Left renal cortex interstitium (tissue), 4 donors: ENCODE measurements at places on chromosomes 4 and X. TPM values are rescaled to one million over a fixed set of nuclear protein-coding genes. Genes with fewer than 3 reads are reported as not detected.

GRCh38 chrX:40145001-40145922, 47.5 kb upstream of the BCOR start:
- DNase-seq = no peak

The ZNF711 gene
- 61.7 TPM for polyA plus RNA-seq

DNA sequence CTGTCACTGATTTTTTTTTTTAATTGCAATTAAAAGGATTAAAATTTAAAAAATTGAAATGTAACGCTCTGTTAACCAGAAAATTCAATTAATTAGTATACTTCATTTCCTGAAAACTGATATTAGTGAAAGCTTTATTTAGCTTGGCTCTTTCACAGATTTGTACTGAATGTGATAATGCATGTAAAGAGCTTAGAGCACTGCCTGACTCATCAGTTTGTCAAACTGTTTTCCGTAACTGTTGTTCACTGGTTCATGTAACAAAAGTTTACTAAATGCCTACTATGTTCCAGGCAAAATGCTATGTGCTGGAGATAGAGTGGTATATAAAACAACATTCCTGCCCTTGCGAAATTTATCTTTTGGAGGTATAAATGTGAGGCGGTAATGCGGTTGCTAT, 471.7 kb downstream of the SH2D1A start:
- DNase-seq = no peak

DNA sequence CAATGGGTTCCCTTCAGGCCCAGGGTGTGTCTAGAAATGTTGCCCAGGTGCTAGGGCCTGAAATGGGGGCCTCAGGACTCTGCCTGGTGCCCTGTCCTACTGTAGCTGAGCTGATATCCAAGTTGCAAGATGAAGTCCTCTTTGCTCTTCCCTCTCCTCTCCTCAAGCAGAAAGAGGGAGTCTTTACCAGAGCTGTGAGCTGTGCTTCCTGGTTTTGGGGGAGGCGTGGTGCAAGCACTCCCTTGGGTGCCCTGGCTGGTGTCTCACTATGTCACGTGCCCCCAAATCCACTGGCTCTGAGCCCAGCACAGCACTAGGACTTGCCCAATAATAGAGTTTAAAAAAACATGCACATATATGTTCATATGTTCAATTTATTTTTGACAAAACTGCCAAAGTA, 29.3 kb upstream of the CT47A1 start:
- DNase-seq = no peak

GRCh38 chr4:159014859-159015258, 88.0 kb upstream of the RAPGEF2 start:
- DNase-seq = no peak

The CXCL3 gene
- 0.22 TPM for polyA plus RNA-seq

The ATOH1 gene
- not detected for polyA plus RNA-seq

The CLGN gene
- 3.8 TPM for polyA plus RNA-seq

DNA sequence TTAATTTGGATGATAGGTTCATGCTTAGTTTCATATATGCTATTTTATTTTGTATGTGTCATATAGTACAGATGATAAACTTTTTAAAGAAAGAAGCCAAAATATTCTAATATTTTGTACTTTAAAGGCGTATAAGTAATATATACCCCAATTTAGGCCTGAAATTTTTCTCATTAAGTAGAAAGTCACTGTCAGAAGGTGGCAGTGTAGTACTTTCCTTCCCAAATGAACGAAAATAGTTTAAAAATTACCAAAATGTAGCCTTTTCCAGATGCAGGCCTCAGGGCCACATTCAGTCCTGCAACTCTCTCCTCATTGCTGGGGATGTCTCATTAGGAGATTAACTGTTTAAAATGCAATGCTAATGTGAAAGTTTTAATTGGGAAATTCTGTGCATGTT, 1263.6 kb downstream of the C4orf33 start:
- no peak for DNase-seq

The PLAC8 gene
- polyA plus RNA-seq = 3.4 TPM

DNA sequence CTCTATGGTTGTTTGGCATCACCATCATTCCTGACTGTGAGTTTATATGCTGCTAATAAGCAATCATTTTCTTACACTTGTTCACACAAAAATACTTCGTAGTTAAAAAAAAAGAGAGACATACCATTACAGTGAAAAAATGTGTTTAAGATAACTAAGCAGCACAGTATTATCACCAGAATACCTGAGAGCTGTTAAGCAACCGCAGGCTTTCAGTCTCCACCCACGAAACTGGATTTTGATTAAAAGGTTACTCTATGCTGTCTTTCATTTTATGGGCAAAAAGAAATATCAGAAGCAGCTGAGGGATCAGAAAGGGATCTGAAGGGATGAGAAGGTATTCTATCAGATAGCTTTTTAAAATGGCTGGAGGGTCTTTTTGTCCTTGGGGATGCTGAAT, 148.3 kb downstream of the NEK1 start:
- no peak for DNase-seq

GRCh38 chr4:108477527-108478108, 142.8 kb upstream of the RPL34 start:
- no peak for DNase-seq

GRCh38 chr4:102219129-102219528, 126.2 kb downstream of the SLC39A8 start:
- DNase-seq = no peak

- DNase-seq = no peak
Measured at GRCh38 chr4:97761445-97762114, 381.7 kb downstream of the STPG2 start.

- DNase-seq = no peak
Measured at GRCh38 chrX:7389576-7389975, 241.6 kb upstream of the PUDP start.

The STATH gene
- polyA plus RNA-seq = 0.52 TPM

DNA sequence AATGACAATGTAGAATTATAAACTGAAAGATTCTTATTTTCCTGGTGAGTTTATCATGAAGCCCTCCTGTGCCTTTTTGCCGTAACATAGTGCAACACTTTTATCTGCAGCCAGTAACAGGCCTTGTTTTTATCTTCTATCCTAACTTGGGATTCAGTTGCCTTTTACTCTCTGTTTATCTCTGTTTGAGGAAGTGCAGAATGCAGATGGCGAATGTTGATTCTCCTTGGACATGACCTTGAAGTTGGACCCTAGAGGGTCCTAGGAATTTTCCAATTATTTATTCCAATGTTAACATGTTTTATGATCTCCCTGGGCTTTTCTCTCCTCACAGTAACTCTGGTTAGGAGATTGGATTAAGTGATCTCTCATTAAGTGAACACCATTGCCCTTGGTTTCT, 165.0 kb downstream of the FMR1NB start:
- no peak for DNase-seq

The CT45A3 gene
- polyA plus RNA-seq = not detected

DNA sequence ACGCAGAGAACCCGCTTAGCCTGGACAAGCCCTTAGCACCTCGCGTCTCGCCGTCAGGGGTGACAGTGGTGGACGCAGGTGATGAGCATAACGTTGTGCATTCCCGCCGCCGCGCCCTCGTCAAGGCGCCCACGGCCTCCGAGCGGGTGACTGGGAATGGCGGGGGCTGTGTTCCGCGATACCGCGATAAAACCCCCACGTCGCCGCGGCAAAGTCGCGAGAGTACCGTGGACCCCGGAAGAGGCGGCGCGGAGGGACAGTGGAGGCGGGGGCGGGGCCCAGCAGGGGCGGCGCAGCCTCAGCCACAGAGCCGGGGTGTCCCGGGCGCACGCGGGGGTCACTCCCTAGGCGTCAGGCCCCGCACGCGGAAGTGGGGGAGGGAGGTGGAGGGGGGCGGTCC, 53.8 kb downstream of the ZFYVE28 start:
- DNase-seq = no peak

DNA sequence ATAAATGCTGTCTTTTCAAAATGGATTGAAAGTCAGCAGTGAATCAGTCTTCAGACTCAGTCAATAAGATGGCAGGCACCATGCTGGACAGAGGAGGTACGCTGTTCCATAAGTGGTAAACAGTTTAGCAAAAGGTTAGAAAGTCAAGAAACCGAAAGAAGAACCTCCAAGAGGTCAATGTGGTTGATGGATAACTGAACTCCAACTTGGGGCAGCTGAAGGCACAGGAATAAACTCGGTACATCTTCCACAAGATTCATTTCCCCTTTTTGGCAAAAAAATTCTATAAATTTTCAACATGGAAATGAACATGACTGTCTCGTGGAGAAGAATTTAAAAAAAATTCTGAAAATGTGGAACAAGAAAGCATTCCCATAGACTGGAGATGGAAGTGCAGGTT, 18.4 kb upstream of the SEL1L3 start:
- DNase-seq = no peak

- DNase-seq = no peak
Measured at GRCh38 chr4:113049421-113050370, at the start of gene ANK2. TSS of gene ANK2 (plus strand) at chr4:113049653. CDS start at chr4:113049729, 76 bp downstream.

GRCh38 chr4:32196950-32197688, 1477.0 kb downstream of the PCDH7 start:
- DNase-seq = peak; percentile 24

GRCh38 chr4:54567327-54567726, 90.4 kb upstream of the KIT start:
- no peak for DNase-seq

DNA sequence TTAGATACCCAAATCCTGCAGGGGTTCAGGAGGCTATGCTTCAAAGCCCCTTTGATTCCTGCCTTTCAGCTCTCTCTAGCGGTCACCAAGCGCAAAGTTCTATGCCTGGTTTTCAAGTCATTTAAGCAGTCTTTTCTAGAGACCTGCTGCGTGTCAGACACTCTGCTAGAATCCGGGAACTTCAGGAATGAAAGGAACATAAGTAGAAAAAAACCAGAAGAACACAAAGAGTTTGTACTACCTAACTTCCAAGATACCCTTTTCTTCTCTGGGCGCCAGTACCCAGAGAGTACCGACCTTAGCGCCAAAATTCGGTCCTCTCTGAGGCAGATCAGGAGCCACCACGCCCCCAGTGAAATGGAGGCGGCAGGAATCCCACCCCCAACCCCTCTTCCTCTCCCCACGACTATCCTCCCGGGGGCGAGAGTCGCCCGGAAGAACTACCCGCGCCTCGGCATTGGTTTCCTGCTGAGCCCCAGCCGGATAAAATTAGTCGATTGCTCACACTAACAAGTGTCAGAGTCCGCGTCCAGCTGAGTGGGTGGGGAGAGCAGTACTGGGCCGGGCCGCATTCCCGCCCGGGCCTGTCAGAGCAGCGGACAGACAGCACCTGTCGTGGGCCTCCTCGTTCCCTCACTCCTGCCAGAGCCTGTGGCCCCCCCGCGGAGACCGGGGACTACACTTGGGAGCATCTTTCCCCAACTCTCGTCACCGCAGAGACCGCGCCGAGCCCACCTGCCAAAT, 78.8 kb downstream of the RLIM start:
- DNase-seq = peak; percentile 43

- no peak for DNase-seq
Measured at GRCh38 chr4:127852661-127853060, 28.0 kb upstream of the PLK4 start.

DNA sequence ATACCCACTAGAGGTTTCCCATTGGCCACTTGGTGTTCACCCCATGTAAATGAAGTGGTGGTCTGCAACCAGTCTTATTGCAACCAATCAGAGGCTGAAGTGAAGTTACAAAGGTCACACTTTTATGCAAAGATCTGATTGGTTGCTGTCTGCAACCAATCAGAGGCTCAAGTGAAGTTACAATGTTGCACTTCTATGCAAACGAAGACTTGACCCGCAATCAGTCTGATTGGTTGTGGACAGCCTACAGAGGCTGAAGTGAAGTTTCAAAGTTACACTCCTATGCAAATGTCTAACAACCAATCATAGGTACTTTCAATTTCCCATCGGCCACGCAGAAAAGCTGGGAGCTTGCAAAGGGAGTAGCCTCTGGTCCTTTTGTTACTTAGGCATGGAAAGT, 22.3 kb upstream of the XPNPEP2 start:
- DNase-seq = no peak

DNA sequence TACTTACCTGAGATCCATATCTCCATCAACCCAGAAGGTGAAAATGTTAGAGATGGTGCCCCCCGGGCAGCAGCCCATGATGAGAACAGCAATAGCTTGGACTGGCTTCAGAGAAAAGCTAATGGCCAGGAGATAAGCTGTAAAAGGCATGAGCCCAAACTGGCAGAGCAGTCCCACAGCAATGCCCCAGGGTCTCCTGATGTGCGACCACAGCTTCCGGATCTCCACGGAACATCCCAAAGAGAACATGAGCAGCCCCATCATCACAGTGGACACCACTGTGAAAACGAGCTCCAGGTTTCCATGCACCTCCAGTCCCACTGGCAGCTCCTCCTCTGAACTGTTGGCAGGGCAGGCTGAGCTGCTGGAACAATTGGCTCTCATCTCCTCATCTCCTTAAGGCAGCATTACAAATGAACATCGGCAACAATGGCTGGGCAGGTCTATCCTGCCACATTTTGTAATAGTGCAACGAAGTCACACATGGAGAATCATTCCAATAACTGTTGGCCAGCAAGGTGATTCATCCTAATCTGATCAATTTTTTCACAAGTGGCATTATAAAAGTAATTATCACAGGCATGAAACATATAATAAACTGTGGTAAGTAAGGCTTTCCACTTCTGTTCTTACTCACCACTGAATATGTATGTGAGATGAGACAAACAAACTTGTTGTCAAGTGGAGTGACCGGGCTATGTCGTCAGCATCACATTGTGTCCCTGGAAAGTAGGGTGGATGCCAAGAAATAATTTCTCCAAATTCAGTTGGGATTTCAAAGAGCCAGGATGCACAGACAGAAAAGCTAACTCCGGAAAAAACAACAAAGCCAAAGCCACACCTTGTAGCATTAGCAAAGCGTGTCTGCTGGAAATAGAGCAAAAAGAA, at the start of gene SLC10A6:
Gene SLC10A6 (minus strand): TSS at position 653 of the 888 bp plus-strand sequence. CDS start 269 bp downstream, at position 384.
- DNase-seq = no peak

The SPATA18 gene
- 1.4 TPM for polyA plus RNA-seq

The FGF5 gene
- 0.16 TPM for polyA plus RNA-seq

DNA sequence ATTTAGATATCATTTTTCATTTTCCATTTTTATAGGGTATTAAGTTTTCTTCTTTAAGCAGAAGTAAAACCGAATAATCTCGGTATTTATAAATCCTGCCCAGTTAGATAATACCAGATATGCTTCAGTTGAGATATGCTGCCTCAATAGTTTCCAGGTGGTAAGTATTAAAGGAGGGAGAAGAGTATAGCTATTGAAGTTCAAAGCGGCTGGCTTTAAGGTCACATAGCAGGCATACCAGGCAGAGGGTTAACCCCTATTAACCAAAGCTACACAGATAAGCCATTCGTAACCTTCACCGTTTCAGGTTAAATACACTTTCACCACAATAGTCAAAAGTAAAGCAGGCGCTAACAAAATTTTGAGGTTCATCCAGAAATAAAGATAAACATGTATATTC, 54.2 kb downstream of the EDNRA start:
- no peak for DNase-seq

The KIAA1210 gene
- polyA plus RNA-seq = 1.5 TPM

- peak; percentile 18 for DNase-seq
Measured at GRCh38 chrX:96685210-96686099, 813 bp downstream of the DIAPH2 start.

DNA sequence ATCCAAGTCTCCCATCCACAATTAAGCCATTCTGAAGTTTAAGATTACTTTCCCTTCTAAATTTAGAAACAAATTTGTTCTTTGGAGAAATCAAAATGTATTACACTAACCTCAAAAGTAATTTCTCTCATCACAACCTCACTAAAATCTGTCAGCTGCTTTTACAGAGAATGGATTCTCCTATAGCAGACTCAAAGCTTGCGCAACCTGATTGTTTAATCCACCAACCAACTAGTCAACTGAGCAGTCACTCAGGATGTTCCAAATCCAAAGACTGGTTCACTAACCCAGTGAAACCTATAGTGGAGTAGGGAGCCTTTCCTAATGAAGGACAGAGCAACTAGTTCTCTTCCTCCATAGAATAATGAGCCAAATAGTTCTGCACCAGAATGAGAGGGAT, 44.3 kb downstream of the RCHY1 start:
- DNase-seq = no peak

The GPC4 gene
- 21.7 TPM for polyA plus RNA-seq
